ENCODE measurements at places on chromosomes 5 and 9. TPM values are rescaled to one million over a fixed set of nuclear protein-coding genes. Genes with fewer than 3 reads are reported as not detected.

Gene AK8
- total RNA-seq: not detected

Gene ANKRD34B
- total RNA-seq: not detected

Gene SAPCD2
- total RNA-seq: 4.6 TPM

Gene PHF24
- not detected for total RNA-seq

Gene MEIKIN
- total RNA-seq: not detected

Gene CHSY3
- not detected for total RNA-seq

Gene ARRDC3
- 14.5 TPM for total RNA-seq

Data from activated T-cell treated with anti-CD3 and anti-CD28 coated beads, Interleukin-2, amount 50 U/mL, for 4 hours (primary cell).